ENCODE measurements at places on chromosomes 4 and X. TPM values are rescaled to one million over a fixed set of nuclear protein-coding genes. Genes with fewer than 3 reads are reported as not detected.

The CXCL6 gene
- not detected for total RNA-seq

- no peaks in the 10 kb centered on the region for H3K4me1 ChIP-seq
- no peaks in the 10 kb centered on the region for H3K36me3 ChIP-seq
- H3K4me3 ChIP-seq, result no peak overlapping the region
- no peaks in the 10 kb centered on the region for H3K27me3 ChIP-seq
- H3K27ac ChIP-seq, result no peak overlapping the region
Observed at GRCh38 chr4:138182838-138183426, 59.2 kb downstream of the SLC7A11 start.

- no peak overlapping the region for H3K4me3 ChIP-seq
- H3K36me3 ChIP-seq, result no peaks in the 10 kb centered on the region
- no peaks in the 10 kb centered on the region for H3K27me3 ChIP-seq
- no peak overlapping the region for H3K27ac ChIP-seq
- DNase-seq, result no peak
Observed at GRCh38 chrX:4320436-4320947, 607.0 kb upstream of the PRKX start.

GRCh38 chr4:147707892-147708672 is 23.8 kb upstream of the ARHGAP10 start:
- H3K4me1 ChIP-seq, result peaks cover 8% of the 10 kb centered on the region
- no peaks in the 10 kb centered on the region for H3K36me3 ChIP-seq
- H3K4me3 ChIP-seq, result no peak overlapping the region
- no peak overlapping the region for H3K27ac ChIP-seq

DNA sequence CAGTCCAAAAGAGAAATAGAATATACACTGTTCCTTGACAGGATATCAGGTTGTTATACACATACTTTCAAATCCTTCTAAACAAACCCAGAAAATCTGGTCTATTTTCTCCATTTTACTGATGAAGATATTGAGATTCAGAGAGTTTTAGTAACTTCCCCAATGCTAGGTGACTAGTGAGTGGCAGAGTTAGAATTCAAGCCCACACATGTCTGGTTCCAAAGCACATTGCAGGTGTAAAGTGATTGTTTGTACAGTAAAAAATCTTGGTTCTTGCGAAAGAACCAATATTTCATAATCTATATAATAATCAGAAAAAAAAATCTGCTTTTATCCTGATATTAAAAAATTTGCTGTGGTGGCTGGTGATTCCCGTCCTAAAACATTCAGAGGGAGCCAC is 39.5 kb upstream of the EMCN start:
- no peak for DNase-seq
- H3K4me3 ChIP-seq, result no peak overlapping the region
- no peak overlapping the region for H3K27ac ChIP-seq
- H3K27me3 ChIP-seq, result no peaks in the 10 kb centered on the region
- H3K4me1 ChIP-seq, result no peaks in the 10 kb centered on the region

- H3K4me1 ChIP-seq, result no peaks in the 10 kb centered on the region
- no peaks in the 10 kb centered on the region for H3K27me3 ChIP-seq
- H3K27ac ChIP-seq, result no peak overlapping the region
- no peak overlapping the region for H3K4me3 ChIP-seq
Observed at GRCh38 chrX:72366178-72366577, 60.5 kb upstream of the CITED1 start.

GRCh38 chr4:112143781-112144180 is 1.5 kb upstream of the FAM241A start:
- H3K4me1 ChIP-seq, result peaks cover 4% of the 10 kb centered on the region
- H3K36me3 ChIP-seq, result no peaks in the 10 kb centered on the region
- H3K27ac ChIP-seq, result no peak overlapping the region
- no peak for DNase-seq
- H3K4me3 ChIP-seq, result no peak overlapping the region

DNA sequence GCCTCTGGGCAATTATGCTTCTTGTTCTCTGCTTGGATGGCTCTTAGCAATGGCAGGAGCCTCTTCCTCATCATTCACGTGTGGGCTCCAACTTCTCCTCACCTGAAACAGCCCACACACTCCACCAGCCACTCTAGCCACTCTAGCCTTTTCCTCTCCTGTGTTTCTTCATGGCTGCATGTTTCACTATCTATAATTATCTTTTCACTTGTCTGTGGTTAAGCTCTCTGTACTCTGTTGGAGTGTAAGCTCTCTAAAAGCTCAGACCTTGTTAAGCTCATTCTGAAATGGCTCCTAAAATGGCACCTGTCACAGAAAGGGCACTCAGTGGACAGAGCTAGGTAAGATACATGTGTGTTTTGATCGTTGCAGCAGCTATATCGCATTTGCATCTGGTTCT is 80.0 kb downstream of the SH3KBP1 start:
- H3K27ac ChIP-seq, result no peak overlapping the region
- H3K36me3 ChIP-seq, result no peaks in the 10 kb centered on the region
- no peaks in the 10 kb centered on the region for H3K4me1 ChIP-seq
- no peaks in the 10 kb centered on the region for H3K27me3 ChIP-seq
